ENCODE measurements at places on chromosomes 4 and X. TPM values are rescaled to one million over a fixed set of nuclear protein-coding genes. Genes with fewer than 3 reads are reported as not detected.

DNA sequence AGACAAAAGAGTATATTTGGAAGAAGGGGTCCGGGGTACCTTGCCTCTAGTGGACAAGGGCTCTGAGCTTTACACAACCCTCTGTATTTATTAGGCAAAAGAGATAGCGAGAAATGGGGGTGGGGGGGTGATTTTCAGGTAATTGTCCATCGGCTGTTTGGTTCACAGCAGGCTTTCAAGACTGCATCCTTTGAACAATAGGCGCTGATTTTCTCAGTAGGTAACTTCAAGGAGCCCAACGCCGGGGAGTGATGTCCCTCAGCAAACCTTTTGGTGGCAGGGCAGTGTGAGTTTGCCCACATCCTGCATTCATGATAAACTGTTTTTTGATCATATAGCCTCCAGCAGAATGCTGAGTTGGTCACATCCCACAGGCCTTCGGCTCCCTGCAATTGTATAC lies 61.6 kb downstream of the KDM5C start:
- no peak overlapping the region for H3K27ac ChIP-seq
- H3K27me3 ChIP-seq: no peaks in the 10 kb centered on the region
- no peaks in the 10 kb centered on the region for H3K4me1 ChIP-seq
- H3K36me3 ChIP-seq: peaks cover 3% of the 10 kb centered on the region
- no peak for DNase-seq

NSUN7 gene
- total RNA-seq: 0.07 TPM

- DNase-seq: no peak
- no peaks in the 10 kb centered on the region for H3K36me3 ChIP-seq
- no peaks in the 10 kb centered on the region for H3K4me1 ChIP-seq
- no peak overlapping the region for H3K27ac ChIP-seq
- no peak overlapping the region for H3K4me3 ChIP-seq
- H3K27me3 ChIP-seq: no peaks in the 10 kb centered on the region
Observed at GRCh38 chr4:126757219-126757618, 875.5 kb upstream of the INTU start.

RBM46 gene
- not detected for total RNA-seq

- peaks cover 3% of the 10 kb centered on the region for H3K27me3 ChIP-seq
- H3K4me3 ChIP-seq: no peak overlapping the region
- H3K36me3 ChIP-seq: no peaks in the 10 kb centered on the region
- H3K4me1 ChIP-seq: no peaks in the 10 kb centered on the region
- DNase-seq: no peak
Observed at GRCh38 chr4:18630218-18631110, 608.9 kb upstream of the LCORL start.

IBSP gene
- total RNA-seq: not detected

GRCh38 chr4:41212616-41213203 lies 1.6 kb downstream of the APBB2 start:
- peaks cover 28% of the 10 kb centered on the region for H3K4me1 ChIP-seq
- no peak overlapping the region for H3K4me3 ChIP-seq
- peaks cover 50% of the 10 kb centered on the region for H3K27me3 ChIP-seq
- no peaks in the 10 kb centered on the region for H3K36me3 ChIP-seq

DNA sequence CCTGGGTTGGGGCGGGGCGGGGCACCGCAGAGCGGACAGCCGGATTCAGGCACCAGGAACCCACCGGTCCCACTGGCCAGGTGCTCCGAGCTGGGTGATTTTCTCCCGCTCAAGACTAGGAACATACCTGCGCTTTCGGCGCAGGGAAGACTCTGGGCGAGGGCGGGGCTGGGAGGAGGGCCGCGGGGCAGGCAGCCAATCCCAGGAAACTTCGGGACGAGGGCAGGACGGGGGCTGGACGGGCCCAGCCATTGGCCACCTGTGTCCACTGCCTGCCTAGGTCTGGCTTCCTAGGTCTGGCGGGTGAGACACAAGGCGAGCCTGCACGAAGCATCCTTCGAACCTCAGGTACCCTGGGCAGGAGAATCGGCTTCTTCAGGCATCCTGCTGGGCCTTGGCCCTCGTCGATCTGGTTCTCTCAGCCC lies 274 bp upstream of the ERVMER34-1 start:
- peaks cover 51% of the 10 kb centered on the region for H3K27me3 ChIP-seq
- DNase-seq: peak; percentile 11
- no peaks in the 10 kb centered on the region for H3K36me3 ChIP-seq
- H3K4me3 ChIP-seq: peak overlapping the region; percentile 61
- peaks cover 10% of the 10 kb centered on the region for H3K4me1 ChIP-seq
- H3K27ac ChIP-seq: no peak overlapping the region

GATA1 gene
- not detected for total RNA-seq

DNA sequence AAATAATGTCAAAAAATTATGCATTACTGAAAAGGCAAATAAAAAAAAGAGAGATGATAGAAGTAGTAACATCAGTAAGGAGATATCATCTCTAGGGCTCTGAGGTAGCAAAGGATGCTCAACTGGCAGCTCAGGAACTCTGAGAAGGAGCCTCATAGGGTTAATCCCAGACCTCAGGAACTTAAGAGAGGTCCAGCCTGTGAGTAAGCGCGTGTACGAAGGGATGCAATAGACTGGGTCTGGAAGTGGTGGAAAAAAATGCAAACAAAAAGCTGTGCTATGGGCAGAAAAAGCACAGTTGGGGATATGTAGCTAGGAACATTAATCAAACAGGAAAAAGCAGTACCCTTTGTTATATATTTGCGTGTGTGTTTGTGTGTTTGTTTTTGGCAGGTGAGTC lies 282.0 kb downstream of the GALNTL6 start:
- no peaks in the 10 kb centered on the region for H3K4me1 ChIP-seq
- no peaks in the 10 kb centered on the region for H3K27me3 ChIP-seq

GRCh38 chrX:79556800-79557199 lies 189.7 kb upstream of the ITM2A start:
- no peak overlapping the region for H3K4me3 ChIP-seq
- no peaks in the 10 kb centered on the region for H3K4me1 ChIP-seq
- no peaks in the 10 kb centered on the region for H3K27me3 ChIP-seq
- no peak for DNase-seq
- no peaks in the 10 kb centered on the region for H3K36me3 ChIP-seq
- H3K27ac ChIP-seq: no peak overlapping the region

- H3K4me3 ChIP-seq: no peak overlapping the region
- no peaks in the 10 kb centered on the region for H3K27me3 ChIP-seq
- H3K27ac ChIP-seq: no peak overlapping the region
- H3K36me3 ChIP-seq: peaks cover 5% of the 10 kb centered on the region
Observed at GRCh38 chrX:19670854-19671620, 155.7 kb upstream of the MAP3K15 start.

GRCh38 chr4:31204874-31205273 lies 484.7 kb downstream of the PCDH7 start:
- no peak overlapping the region for H3K27ac ChIP-seq
- DNase-seq: no peak
- no peaks in the 10 kb centered on the region for H3K27me3 ChIP-seq
- no peaks in the 10 kb centered on the region for H3K36me3 ChIP-seq

CFAP47 gene
- not detected for total RNA-seq

DNA sequence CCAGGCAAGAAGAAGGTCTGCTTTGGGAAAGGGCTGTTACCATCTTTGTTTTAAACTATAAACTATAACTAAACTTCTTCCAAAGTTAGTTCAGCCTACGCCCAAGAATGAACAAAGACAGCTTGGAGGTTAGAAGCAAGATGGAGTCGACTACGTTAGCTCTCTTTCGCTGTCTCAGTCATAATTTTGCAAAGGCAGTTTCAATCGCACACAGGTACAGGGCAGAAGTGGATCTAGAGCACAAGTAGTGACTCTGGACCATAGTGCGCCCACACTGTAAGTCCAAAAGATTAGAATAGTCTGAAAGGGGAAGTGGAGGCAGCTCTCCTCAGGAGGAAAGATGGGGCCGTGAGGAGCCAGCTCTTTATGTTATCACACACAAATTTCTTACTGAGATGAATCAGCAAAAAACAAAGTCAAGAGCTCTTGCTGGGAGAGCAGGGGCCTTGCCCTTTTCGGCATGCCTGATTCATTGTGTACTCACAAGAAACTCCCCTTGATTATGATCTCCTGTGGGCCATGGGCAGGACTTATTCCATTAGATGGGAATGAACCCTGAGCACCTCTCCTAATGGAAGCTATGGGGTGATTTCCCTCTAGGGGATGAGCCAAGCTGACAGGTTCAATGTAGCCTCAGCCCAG lies 58.6 kb downstream of the FUNDC1 start:
- H3K4me1 ChIP-seq: no peaks in the 10 kb centered on the region

DNA sequence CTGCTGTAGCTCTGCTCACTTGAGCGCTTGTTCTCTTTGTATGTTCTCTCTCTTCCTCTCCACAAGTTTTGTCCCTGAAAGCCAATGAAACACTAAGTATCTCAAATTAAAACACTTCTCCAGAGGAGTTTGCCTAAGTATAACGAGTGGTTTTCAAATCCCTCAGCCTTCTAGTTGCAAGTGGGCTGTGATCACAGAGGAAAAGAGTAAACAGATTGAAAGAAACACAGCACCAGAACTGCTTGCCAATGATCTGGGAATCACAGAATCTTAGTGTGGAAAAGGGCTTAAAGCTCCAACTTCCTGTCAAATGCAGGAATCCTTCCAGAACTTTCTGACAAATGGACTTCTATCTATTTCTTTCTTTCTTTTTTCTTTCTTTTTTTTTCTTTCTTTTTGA lies 4.8 kb upstream of the PRSS12 start:
- no peaks in the 10 kb centered on the region for H3K36me3 ChIP-seq
- no peak overlapping the region for H3K4me3 ChIP-seq
- no peak overlapping the region for H3K27ac ChIP-seq
- DNase-seq: no peak
- H3K4me1 ChIP-seq: peaks cover 7% of the 10 kb centered on the region

DNA sequence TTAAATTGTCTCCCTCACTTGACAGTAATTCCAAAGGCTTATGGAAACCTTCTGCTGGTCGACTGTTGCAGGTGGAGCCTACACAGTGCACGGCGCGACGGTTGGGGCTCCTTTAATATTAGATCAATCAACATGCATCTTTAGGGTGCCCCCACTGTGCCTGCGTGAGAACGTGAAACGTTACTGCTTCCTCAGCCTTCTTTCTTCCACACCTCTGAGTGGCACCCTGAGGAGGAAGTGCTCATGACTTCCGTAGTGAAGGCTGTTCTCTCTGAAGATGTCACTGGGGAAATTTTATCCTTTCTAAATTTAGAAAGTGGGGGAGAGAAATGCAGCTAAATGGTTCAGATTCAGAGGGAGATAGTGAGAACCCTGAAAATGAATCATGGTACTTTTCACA lies 184.0 kb upstream of the ZFP42 start:
- no peak overlapping the region for H3K4me3 ChIP-seq
- no peak overlapping the region for H3K27ac ChIP-seq
- no peaks in the 10 kb centered on the region for H3K36me3 ChIP-seq

OPRPN gene
- total RNA-seq: not detected

DNA sequence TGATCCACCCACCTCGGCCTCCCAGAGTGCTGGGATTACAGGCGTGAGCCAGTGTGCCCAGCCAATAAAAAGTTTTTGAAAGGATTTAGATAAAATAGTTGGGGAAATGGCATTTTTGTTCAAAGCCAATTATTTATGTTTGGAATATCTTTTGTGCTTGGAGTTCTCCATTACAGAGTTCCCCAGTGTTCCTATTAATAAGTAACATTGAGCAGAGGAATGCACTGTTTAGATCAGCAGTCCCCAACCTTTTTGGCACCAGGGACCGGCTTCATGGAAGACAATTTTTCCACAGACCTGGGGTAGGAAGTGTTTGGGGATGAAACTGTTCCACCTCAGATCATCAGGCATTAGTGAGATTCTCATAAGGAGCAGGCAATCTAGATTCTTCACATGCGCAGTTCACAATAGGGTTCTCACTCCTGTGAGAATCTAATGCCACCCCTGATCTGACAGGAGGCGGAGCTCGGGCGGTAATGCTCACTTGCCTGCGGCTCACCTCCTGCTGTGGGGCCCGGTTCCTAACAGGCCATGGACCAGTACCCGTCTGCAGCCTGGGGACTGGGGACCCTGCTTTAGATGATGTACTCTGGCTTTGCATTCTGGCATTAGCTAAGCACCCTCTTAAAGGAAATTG lies 8.3 kb downstream of the PKD2 start:
- H3K4me3 ChIP-seq: no peak overlapping the region
- peaks cover 4% of the 10 kb centered on the region for H3K4me1 ChIP-seq
- H3K36me3 ChIP-seq: no peaks in the 10 kb centered on the region
- no peaks in the 10 kb centered on the region for H3K27me3 ChIP-seq

- no peak for DNase-seq
- H3K4me1 ChIP-seq: no peaks in the 10 kb centered on the region
- H3K27ac ChIP-seq: no peak overlapping the region
Observed at GRCh38 chrX:70046978-70047377, 2.8 kb downstream of the AWAT2 start.

DNA sequence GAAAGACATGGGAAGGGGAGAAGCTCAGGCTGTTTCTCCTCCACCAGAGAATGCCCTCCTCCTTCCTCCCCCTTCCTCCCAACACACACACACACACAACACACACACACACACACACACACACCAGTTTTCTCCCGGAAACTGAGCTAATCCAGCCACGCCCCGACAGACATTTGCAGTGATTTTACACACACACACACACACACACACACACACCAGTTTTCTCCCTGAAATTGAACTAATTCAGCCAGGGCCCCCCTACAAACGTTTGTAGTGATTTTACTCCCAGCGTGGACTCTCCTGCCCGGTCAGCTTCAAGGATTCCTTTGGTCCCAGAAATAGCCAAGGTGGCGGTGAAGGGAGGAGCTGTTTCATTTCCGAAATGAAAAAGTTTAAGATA lies 32.9 kb upstream of the STX18 start:
- H3K36me3 ChIP-seq: peaks cover 5% of the 10 kb centered on the region
- no peak overlapping the region for H3K27ac ChIP-seq
- DNase-seq: no peak

CENPVL1 gene
- total RNA-seq: not detected

GRCh38 chr4:30879855-30880598 lies 159.9 kb downstream of the PCDH7 start:
- no peak overlapping the region for H3K4me3 ChIP-seq
- H3K4me1 ChIP-seq: no peaks in the 10 kb centered on the region
- DNase-seq: no peak

- DNase-seq: peak; percentile 11
- H3K36me3 ChIP-seq: no peaks in the 10 kb centered on the region
- peaks cover 30% of the 10 kb centered on the region for H3K4me1 ChIP-seq
Observed at GRCh38 chrX:49876750-49877149, 2.5 kb upstream of the USP27X start.

GRCh38 chrX:154719132-154719675 lies 31.7 kb downstream of the GAB3 start:
- DNase-seq: peak; percentile 68
- H3K4me1 ChIP-seq: peaks cover 53% of the 10 kb centered on the region
- H3K4me3 ChIP-seq: peak overlapping the region; percentile 42
- peak overlapping the region; percentile 87 for H3K27ac ChIP-seq
- H3K36me3 ChIP-seq: no peaks in the 10 kb centered on the region

DNA sequence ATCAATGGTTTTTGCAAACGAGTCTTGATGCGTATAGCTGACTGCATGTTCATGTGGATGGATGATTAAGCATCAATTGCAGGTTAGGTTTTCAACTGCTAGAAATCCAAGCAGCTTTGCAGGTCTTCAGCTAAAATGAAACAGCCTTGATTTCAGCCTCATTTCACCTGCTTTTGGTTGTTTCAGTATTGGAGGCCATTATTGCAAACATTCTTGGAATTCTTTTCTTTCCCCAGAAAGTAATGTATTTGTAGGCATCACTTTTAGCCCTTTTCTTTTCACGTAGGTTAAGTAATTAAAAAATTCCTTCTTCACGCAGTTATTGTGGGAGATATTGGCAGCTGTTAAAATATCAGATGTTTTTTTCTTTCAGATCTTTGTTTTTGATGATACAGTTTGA lies 8.8 kb downstream of the ZAR1 start:
- no peaks in the 10 kb centered on the region for H3K27me3 ChIP-seq
- H3K4me1 ChIP-seq: peaks cover 11% of the 10 kb centered on the region
- no peak overlapping the region for H3K4me3 ChIP-seq

ADGRG2 gene
- total RNA-seq: not detected

All from activated CD4-positive, alpha-beta memory T cell treated with anti-CD3 and anti-CD28 coated beads for 36 hours (primary cell).